ENCODE measurements at places on chromosomes 7 and 10.

GRCh38 chr7:157841773-157842370, 505.1 kb downstream of the DNAJB6 start:
- DNase-seq = no peak

DNA sequence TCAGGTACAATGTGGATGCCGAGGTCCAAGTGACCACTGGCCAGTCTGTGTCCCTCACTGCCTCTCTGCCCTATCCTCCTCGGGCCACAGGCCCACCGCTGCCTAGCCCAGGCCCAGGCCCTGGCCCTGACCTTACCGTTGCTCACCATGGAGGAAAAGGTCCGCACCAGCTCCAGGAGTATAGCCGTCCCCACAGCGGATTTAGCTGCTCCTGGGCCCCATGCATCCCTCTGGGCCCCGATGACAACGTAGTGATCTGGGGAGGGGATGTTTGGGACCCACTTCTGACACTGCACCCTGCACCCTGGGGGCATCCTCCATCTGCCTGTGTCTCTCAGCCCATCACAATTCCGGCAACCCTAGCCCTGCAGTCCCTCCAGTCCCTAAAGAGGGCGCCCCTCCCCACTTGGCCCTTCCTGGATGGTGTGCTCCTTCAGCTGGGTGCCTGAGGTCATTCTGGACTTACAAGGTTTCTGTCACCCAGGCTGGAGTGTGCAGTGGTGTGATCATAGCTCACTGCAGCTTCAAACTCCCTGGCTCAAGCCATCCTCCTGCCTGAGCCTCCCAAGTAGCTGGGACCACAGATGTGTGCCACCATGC, 12.1 kb downstream of the TFR2 start:
- no peak for DNase-seq

GRCh38 chr10:126425489-126426065, 37.3 kb upstream of the ADAM12 start:
- DNase-seq = no peak

DNA sequence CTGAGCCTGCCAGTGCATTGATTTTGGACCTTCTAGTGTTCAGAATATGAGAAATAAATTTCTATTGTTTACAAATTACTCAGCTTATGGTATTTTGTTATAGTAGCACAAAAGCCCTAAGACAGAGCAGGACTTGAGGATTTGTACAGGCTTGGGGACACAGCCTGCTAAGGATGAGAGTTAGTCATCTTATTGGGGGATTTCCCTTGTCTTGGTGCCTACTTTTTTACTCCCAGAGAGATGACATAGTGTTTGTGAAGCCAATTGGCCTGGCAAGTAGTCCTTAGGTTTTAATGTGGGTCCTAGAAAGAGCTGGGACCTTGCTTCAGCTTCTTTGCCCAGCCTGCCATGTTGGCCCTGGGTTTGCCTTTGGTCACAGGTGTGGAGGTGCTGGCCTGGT, 364.0 kb downstream of the REEP3 start:
- no peak for DNase-seq

- DNase-seq = no peak
These were observed 346.3 kb downstream of the DNAJB6 start for GRCh38 chr7:157682946-157683746.
